ENCODE measurements at places on chromosomes 5 and 9.

- DNase-seq = no peak
Measured at GRCh38 chr5:177507165-177507564, 2.5 kb downstream of the DOK3 start.

DNA sequence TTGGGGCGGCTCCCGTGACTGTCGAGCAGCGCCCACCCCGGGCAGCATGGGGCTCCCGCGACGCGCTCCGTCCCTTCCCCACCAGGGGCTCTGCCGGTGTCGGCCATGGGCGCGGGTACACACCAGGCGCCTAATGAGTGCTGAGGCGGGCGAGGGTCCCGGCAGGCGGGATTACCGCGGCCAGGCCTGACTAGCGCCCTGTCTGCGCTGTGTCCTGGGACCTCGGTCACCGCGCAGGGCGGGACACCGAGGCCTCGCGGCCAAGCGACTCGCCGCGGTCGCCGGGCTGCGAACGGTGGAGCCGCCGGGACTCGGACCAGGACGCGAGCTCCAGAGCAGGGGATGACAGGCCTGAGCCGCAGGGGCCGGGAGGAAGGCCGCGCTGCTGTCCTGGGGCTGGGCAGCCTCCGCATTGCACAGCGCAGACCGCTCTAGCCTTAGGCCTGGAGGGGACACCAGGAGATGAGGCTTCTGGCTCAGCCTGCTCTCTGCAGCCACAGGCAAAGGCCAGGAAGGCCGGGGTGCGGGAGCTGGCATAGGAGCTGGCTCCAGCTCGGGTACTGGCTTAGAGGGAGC is 14.1 kb downstream of the LCN10 start:
- DNase-seq = no peak

DNA sequence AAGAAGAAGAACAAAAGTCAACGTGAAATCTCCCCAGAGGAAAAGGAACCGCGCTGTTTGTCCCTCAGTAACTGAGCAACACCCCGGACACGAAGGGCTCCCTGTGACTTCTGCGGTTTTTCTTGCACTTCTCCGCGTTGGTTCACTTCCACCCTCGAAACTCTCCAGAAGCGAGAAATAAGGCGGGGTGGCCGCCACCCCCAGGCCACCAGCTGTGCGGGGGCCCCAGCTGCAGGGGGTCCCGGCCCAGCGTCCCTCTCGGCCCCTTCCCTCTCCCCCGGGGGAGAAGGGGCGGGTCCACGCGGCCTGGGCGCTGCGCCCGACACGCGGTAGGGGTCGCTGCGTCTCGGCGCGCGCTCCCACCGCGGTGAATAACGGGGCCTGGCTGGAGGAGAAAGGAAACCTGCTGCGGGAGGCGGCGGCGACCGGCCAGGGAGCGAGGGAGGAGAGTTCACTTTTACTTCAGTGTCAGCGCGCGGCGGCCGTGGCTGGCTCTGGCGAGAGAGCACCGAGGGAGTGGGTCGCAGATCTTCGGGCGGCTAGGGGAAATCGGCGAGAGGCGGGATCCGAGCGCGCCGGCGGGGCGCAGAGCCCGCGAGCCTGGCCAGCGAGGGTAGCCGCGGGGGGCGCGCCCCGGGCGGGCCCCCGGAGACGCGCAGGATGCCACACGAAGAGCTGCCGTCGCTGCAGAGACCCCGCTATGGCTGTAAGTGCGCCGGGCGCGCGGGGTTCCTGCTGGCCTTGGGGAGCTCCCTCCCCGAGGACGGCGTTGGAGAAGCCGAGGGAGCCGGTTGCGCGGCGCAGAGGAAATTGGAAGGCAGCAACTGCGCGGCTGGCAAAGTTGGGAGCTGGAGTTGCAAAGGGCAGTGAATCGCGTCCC is at the start of gene IQGAP2:
Gene IQGAP2, plus strand, starts transcription at position 400 of the 880 bp plus-strand sequence. Its CDS starts 261 bp downstream, at position 661.
- peak; percentile 75 for DNase-seq

DNA sequence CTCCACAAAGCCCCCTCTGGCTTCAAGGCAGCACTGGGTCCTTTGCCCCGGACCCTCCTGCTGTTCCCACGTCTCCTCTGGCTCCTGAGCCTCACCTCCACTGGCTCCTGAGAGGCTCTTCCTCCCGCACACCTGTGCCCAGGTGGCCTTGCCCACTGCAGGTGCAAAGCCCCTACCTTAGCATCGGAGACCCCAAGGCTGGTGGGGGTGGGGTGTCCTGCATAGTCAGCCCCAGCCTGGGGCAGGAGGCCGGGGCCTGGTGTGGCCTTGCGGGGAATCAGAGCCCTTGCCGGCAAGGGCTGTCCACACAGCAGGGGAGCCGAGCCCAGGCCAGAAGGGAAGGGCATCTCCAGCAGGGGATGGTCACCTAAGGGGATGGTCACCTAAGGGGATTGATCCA is 41.3 kb upstream of the CEP72 start:
- no peak for DNase-seq

- no peak for DNase-seq
Measured at GRCh38 chr5:1865948-1866347, 16.8 kb downstream of the IRX4 start.

DNA sequence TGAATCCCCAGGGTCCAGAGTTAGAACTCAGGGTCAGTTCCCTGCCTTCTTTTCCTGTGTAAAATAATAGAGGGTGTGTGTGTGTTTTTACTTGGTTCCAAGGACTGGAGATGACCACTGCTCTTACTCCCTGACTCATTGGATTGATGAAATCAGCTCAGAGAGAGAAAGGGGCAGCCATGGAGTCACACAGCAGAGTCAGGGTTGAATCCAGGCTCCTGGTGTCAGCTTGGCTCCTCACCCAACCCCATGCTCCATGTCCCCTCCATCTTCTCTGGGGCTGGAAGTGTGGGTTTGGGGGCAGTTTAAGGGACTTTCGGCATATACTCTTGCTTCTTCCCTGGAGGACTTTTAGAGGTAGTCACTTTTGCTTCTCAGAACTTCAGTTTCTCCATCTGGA is 21.6 kb downstream of the DAB2IP start:
- DNase-seq = no peak

GRCh38 chr5:63247651-63248050 is 669.0 kb downstream of the LRRC70 start:
- no peak for DNase-seq

DNA sequence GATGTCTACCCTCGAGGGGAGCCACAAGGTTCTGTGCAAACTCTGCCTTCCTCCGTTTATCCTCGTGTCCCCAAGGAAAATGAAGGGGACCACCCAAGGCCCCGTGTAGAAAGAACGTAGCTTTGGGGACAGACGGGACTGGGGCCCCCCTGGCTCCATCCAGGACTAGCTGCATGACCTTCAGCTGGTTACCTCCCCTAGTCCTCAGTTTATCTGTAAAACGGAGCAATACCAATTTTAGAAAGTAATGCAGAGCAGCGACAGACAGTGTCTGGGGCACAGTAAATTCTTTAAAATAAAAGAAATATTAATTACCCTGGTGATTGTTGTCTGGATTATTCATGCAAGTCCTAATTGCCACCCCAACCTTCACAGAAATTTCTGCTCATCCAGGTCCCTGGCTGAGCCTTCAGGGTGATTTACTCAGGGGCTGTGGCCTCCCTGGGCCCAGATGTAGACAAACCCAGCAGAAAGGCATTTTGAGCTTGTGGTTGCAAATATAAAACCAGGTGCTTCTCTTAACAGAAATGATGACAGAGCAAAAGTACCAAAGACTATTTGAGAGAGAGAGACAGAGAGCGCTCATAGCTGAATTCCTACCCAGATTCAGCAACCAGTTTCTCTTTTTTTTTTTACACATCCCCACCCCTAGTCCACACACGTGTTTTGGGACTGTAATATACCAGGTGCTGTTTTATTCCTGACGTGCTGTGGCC is 155.1 kb upstream of the SMIM23 start:
- no peak for DNase-seq

DNA sequence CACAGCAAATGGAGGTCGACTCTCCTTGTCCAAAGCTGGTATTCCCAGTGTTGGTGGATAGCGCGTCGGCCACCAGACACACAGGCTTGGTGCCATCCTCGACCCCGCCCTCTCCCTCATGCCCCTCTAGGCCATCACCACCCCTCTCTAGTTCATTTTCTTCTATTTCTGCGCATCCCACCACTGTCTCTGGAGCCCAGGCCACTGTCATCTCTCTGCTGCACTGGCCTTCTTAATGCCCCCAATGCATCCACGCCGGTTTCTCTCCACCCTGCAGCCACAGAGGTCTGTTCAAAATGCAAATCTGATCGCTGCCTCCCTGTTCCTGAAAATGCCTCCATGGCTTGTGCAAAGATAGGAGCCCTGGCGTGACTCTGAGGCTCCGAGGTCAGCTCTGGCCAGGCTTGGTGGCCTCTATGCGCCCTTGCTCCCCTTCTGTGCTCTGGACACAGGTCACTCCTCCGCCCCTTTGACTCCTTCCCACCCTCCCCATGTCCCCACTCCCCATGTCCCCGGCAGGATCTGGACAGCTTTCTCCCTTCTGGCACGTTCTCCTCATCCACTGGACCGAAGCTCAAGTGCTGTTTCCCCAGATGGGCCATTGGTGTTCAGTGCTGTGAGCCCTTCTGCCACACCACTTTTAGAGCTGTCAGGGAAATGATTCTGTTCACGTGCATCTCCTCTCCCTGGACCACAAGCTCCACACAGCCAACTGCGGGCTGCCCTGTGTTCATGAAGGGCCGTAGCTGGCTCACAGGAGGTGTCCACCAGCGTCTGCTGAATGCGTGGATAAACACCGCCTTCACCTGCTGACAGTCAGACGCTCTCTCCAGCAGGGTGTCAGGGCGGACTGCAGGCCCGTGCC is 59.5 kb upstream of the RNF130 start:
- DNase-seq = no peak

DNA sequence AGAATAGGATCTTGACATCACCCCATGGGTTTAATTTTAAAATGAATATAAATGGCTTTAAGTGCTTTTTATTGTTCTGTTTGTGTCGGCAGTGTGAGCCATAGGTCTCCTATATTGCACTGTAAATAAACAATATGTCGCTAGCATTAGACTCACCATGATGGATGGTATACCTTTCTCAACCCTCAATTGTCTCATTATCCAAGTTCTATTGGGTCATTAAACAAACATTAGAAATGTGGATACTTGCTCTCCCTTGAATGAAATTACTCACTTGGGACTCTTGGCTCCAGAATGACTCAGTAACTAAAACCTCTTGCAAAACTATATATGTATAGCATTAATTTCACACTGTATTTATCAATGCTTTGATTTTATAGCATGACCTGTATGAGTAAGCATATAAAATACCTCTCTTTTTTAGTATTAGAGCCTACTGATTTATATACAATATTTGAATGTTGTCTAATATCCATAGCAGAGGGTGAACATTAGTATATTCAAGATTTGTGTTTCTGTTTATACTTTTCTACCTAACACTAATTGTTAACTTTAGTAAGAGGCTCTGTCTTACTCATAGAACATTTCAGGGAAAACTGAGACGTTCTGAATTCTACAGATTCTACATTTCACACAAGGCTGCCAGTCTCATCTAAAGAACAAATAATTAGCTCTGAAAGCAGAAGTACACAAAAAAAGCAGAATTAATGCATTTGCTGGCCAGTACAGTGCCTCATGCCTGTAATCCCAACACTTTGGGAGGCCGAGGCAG is 303.8 kb upstream of the PRR16 start:
- DNase-seq = no peak

DNA sequence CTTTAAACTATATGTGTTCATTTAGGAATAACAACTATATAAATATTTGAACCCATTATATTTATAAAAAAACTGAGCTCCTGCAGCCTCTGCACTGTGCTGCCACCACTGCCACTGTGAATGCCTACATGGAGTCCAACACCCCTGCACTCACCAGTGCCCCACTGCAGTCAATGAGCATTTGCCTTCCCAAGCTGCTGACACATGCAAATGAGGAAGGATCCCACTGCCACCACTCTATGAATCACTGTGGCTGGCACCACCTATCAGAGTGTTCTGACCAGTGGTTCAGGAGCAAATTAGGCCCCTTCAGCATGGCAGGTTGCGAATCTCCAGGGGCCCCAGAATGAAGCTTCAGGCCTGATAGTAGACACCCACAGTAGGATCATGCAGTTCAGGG is 9.1 kb downstream of the IFNA5 start:
- DNase-seq = no peak

DNA sequence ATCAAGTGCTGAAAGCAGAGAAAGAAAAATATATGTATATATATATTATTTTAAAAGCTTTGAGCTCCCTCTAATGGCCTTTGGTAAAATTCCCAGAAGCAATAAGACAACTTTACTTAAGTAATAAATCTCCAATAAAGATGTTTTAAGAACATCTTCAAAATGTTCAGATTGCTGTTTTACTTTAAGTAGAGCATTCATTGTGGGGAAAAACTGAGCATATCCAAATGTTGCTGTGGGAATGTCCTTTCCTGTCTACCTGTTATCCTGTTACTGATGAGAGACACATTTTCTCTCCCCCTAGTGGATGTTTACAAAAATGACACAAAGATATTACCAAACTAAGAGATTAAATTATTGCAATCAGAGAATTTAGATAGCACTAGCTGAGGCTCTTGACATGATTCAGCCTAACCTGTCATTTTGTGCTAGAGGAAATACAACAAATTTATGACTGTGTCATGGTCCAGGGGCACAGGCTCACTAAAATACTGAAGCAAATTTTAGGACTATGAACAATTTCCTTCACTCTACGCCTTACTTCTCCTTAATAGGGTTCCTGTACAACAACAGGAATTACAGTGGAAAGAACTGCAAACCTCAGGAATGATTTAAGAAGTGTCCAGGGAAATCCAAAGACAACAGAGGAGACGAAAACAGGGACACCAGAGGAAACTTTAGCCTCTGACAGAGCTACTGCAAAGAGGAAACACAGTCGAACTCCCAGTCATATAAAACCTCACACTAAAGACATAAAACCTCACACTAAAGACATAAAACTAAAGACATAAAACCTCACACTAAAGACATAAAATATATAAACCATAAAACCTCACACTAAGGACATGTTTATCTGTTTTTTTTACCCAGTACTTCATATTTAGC is 24.3 kb upstream of the PRRC1 start:
- DNase-seq = no peak

GRCh38 chr5:61767231-61768080 is 435.4 kb downstream of the ZSWIM6 start:
- no peak for DNase-seq

DNA sequence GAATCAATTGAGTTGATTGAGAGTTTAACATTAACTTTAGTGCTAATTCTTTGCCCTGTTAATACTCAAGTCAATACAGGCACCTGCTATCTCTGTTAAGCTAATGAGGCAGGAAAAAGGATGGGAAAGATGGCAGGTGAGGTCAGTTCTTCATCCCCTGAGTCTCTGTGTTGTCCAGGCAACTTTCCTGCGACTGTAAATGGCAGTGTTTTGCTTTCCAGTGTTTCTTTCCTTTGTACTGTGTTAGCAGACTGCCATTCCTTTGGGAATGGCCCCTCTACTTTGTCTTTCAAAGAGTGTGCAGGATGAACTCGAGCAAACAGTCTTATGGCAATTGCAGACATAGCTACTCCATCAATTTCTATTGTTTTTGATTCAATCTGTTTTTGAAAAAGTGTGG is 202.2 kb upstream of the VLDLR start:
- DNase-seq = no peak

- DNase-seq = no peak
Measured at GRCh38 chr5:10348258-10348657, 5.2 kb upstream of the MARCHF6 start.

DNA sequence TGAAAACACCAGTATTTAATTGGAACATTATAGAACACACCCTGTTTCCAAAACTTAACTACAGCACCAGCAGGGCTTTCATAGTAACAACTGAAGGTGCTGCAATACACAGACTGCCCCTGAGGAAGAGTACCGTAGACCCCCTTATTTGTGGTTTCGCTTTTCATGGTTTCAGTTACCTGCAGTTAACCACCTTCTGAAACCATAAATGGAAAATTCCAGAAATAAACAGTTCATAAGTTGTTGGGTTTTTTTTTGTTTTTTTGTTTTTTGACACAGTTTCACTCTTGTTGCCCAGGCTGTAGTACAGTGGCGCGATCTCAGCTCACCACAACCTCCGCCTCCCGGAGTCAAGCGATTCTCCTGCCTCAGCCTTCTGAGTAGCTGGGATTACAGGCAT is 9.5 kb upstream of the GLDC start:
- no peak for DNase-seq
